ENCODE measurements at places on chromosomes 4 and X.
A peak's percentile ranks its signal among the peaks of the same experiment; 100 is the strongest.

DNA sequence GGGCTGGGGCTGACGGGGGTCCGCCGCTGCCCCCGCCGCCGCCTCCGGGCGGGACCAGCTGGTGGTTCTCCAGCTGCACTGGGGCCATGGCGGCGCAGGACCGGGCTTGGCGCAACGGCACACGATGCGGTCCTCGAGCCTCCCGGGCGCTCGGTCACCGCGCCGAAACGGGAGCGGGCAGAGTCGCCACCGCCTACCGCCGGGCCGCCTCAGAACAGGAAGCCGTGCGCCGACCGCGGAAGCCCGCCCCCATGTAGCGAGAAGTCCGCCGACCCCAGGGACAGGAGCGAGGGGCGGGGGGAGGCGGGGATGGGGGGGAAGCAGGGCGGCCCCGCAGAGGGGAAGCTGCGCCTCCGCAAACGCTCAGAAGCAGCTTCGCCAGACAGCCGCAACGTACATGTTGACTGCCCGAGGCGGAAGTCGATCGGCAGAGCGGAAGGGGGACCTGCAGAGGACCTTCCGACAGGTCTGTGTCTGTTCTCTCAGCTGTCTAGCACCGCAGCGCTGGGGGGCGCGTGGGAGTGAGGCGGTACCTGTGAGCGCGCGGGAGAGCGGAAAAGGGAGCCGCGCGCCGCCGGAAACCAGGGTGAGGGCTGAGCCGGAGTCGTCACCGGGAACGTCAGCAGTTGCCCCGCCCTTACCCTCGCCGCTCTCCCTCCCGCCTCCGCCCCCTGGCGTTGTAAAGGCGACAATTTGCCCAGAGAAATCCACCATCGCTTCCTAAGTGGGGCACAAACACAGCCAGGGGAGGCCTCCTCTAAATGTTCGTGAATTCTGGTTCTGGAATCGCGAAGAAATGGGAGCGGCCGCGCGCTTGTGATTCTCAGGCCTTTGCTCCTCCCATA is at the start of gene MED14:
Gene MED14, minus strand, starts transcription at position 218 of the 845 bp plus-strand sequence. Its CDS starts 130 bp downstream, at position 88.
- DNase-seq, result peak; percentile 62

DNA sequence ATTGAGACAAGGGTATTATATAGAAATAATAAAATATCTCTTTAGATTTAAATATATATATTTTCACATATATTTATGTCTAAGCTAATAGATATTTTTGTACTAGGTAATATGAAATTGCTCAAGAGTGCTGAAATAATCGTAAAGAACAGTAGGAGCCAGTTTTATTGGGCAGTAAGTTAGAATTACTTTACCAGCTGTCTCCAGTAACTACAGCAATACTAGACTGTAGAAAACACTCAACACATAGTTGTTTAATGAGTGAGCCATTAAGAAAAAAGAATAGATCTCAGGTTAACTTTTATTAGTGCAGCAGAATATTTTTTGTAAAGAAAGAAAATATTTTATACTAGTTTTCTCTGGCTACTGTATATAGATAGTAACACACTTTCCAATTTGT is 715.2 kb downstream of the TRIML1 start:
- peak; percentile 4 for DNase-seq

DNA sequence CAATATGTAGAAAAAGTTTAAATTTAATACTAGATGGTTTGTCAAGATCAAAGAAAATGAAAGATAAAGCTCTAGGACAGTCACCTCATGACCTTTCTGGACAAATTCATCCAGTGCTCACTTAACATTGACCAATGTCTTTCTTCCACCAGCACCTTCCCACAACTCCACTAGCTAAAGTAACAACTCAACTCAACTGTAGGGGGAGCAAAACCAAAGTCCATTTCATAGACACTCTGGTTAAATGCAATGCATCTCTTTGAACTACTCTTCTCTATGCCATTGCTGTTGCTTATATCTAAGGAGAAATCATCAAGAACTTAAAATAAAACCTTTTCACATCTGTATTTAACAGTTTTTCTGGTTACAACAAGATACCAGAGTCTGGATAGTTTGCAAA is 25.1 kb downstream of the UGT2B4 start:
- no peak for DNase-seq

GRCh38 chrX:25004485-25005032 is 11.2 kb downstream of the ARX start:
- no peak for DNase-seq

DNA sequence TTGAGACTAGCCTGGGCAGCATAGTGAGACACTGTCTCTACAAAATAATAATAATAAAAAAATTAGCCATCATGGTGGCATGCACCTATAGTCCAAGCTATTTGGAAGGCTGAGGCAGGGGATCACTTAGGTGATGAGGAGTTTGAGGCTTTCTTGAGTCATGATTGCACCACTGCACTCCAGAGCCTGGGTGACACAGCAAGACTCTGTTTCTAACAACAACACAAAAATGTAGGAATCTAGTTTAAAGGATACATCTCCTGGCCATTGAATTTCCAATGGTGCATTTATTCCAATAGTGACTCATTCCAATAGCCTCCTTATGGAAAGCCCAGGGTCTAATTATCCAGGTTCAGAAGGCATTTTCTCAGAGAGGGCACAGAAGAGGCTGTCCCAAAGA is 21.9 kb upstream of the HERC6 start:
- no peak for DNase-seq

- no peak for DNase-seq
Measured at GRCh38 chr4:84856468-84857049, 109.9 kb downstream of the WDFY3 start.

GRCh38 chr4:142282870-142283431 is 563.1 kb downstream of the INPP4B start:
- DNase-seq, result no peak

DNA sequence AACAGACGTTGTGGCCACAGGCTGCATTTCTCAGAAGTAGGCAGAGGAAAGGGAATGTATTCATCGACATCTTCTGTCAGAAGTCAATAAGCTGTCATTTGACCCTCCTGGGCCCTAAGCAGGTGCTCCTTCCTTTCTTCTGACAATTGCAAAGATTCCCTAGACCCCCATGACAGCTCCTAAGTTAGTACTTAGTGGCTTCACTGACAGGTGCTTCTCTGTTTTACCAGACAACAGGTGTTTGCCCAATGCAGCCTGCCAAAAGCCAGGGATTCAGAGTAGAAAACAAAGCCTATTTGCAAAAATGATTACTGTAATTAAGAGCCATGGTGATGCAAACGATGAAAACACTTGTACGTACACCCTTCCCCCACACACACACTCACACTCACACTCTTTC is 7.5 kb upstream of the FGF5 start:
- no peak for DNase-seq

GRCh38 chrX:146755214-146755613 is 54.4 kb upstream of the CXorf51B start:
- no peak for DNase-seq

All from GM04504 (cell line).